ENCODE measurements at places on chromosomes 7 and 10.
A peak's percentile ranks its signal among the peaks of the same experiment; 100 is the strongest.

DNA sequence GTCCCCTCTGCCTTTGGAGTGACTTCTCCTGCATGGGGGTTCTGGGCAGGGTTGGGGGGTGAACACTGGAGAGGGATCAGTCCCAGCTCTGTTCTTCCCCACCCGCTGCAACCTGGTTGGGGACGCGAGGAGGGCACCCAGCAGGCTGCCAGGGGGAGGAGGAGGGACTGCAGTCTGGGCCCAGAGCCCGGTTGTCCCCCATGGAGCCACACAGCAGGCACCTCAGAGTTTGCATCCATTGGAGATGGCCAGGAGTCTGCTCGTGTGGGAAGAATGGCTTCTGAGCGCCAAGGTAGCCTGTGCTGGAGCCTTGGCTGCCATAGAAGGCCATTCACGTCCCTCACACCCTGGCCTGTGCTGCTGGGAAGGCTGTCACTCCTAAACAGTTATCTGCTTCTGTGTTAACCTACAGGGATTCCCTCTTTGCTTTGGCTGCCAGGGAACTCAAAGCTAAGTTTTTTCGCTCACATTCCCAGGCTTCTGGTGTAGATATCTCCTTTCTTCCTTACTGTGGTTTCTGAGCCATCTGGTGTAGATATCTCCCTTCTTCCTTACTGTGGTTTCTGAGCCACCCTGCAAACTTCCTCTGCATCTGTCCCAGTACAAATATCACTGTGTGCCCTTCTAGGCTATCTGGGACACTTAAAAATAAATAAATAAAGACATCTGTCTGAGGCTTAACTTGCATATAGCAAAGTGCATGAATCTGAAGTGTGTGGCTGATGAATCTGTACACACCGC, 133.7 kb downstream of the LHPP start:
- no peak for DNase-seq

DNA sequence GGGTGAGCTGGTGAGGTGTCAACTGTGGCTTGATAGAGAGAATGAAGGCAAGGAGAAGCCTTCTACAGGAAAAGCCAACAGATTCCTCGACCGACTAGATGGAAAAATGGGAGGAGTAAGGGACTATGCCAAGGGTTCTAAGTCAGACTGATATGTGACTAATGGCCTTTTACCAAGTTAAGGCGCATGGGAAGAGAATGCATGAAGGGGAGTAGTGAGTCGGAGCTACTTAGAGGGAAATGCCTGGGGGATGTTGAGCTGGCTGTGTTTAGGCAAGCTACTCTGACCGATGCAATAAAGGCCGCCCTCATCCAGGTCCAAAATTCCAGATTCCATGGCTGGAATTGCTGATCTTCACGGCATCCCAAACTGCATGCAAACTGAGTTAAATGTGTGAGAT, 48.2 kb downstream of the APBB1IP start:
- no peak for DNase-seq

DNA sequence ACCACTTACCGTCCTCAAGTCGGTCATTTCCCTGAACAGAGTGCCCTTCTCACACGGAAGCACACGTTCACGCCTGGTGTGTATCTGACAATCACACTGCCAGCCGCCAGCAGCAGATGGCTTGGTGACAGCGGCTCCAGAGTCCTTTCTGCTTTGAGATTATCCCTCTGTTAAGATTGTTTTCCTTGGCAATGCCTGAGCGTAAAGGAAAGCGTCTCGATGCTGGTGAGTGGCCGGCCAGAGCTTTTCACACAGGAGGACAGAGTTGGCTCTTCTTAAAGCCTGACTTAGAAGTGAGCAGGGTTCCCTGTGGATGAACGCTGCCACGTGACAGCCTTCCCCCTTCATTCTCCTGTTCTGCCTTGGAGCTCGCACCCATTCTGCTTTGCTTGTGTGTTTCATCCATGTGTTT, 22.1 kb upstream of the PRKAR1B start:
- DNase-seq: no peak

- peak; percentile 8 for DNase-seq
Measured at GRCh38 chr7:101754424-101755159, 62.8 kb upstream of the CUX1 start.

- DNase-seq: no peak
Measured at GRCh38 chr7:38127216-38128207, 50.5 kb upstream of the STARD3NL start.

DNA sequence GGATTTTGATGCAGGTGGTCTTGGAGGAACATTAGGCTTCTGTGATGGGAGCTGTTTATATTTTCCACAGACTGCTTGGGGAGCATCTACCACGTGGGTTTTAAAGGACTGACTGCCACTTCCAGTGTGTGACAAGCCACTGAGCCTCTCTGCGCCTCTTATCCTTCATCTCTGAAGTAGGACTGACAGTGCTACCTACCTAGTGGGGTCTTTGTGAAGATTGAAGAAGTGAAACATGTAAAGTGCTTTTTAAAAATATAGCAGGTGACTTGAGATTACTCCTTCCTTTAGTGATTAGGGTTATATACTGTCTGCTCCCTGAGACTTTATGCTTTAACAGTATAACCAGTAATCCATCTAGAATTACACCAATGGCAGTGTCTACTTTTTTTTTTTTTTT, 29.9 kb downstream of the NKX2-3 start:
- DNase-seq: no peak

- DNase-seq: no peak
Measured at GRCh38 chr7:93258661-93259060, 26.5 kb downstream of the VPS50 start.

- DNase-seq: no peak
Measured at GRCh38 chr7:113339661-113340060, 221.3 kb upstream of the SMIM30 start.

GRCh38 chr7:8217200-8218068, 44.5 kb downstream of the ICA1 start:
- DNase-seq: peak; percentile 74

GRCh38 chr10:131997366-131998049, 15.8 kb upstream of the BNIP3 start:
- DNase-seq: no peak

DNA sequence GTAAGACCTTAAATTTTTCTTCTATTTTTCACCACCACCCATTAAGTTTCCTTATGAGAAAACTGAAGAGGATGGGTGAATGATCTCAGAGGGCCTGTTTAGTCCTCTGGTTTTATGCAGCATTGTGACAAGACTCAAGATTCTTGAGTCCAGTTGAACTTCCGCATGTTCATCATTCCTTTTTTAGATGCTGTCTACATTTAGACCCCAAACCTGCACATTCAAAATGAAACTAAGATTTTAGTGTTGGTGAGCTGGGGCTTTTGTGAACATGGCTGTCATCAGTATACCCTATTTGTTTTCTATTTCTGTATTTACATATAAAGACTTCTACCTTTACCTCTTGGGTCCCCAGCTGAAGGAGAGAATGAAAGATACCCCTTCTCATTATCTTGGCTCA, 31.1 kb downstream of the NET1 start:
- no peak for DNase-seq

Data from NCI-H2171 (cell line).